Forelimb muscle (tissue), 1 donor: ENCODE measurements at places on chromosomes 16 and 17. TPM values are rescaled to one million over a fixed set of nuclear protein-coding genes. Genes with fewer than 3 reads are reported as not detected.

The SLC16A6 gene
- polyA plus RNA-seq, result 0.57 TPM

The C17orf100 gene
- polyA plus RNA-seq, result 3.0 TPM

The ZNF385C gene
- polyA plus RNA-seq, result 6.7 TPM

The ZNF232 gene
- polyA plus RNA-seq, result 24.4 TPM

The GEMIN4 gene
- polyA plus RNA-seq, result 12.6 TPM

The ASB16 gene
- polyA plus RNA-seq, result 18.2 TPM

The WNT9B gene
- polyA plus RNA-seq, result 0.06 TPM

The CSH2 gene
- 0.70 TPM for polyA plus RNA-seq

The PDILT gene
- polyA plus RNA-seq, result not detected

The EVPLL gene
- polyA plus RNA-seq, result not detected

The CALB2 gene
- 0.33 TPM for polyA plus RNA-seq

The HEATR9 gene
- polyA plus RNA-seq, result 0.10 TPM

The RASL10B gene
- 3.1 TPM for polyA plus RNA-seq
